ENCODE measurements at places on chromosomes 5 and 9.

DNA sequence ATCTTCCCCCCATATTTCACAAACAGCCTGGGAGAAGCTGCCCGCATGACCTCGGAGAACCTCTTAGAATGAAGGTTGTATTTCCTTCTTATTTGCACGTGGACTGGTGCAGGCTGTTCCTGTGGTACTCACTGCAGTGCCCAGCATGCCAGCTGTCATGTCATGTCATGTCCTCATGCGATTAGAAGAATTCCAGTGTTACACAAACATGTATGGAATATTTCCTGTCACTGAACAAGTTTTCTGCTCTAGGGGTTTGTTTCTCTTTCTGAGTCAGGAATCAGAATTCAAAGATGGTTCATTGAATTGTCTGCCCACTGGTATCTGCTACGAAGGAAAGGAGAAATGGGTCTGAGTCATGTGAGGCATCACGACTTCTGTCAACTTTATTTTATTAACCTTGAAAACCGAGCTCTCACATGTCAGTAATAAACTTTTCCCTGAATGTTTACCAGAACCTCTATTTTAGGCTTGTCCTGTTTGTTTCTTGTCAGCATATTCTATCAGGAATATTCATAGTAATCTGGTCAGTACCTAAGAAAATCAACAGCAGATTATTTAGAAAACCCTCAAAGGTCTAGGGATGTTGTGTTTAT lies 415.6 kb downstream of the GADD45G start:
- no peak for DNase-seq

DNA sequence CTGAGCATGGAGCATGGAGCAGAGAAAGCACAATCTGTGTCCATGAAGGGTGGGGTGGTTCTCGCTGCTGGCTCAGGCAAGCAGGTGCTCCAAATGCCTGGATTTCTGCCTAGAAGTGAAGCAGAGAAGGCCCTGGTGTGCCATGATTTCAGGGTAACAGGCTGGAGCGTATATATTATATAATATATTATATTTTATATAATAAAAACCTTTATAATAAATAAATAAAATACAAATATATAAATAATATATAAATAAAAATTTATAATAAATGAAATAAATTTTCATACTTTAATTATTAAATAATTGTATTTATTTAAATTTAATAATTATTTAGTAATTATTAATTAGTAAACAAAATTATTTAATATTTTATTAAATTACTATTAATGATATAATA lies 707.4 kb upstream of the COX7C start:
- DNase-seq, result no peak

GRCh38 chr5:84791138-84791537 lies 406.5 kb upstream of the EDIL3 start:
- no peak for DNase-seq

DNA sequence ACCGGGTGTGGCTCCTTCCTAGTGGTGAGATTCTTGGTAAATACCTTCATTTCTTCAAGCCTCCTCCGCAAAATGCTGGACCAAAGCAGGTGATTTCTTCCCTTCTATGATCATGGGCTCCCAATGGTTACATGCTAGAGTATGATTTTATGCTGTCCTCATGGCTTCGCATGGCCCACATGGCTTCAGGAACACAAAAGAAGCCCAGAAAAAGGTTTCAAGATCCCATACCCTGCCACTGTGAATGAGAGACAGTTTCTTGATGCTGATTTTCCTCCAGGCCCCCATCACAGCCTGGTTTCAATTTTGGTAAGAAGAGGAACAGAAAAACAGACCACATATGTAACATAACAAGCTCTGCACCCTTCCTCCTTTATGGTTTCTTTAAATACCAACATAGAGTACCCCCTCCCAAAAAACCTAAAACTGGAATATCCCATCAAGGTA lies 2.4 kb upstream of the RXFP3 start:
- DNase-seq, result no peak

DNA sequence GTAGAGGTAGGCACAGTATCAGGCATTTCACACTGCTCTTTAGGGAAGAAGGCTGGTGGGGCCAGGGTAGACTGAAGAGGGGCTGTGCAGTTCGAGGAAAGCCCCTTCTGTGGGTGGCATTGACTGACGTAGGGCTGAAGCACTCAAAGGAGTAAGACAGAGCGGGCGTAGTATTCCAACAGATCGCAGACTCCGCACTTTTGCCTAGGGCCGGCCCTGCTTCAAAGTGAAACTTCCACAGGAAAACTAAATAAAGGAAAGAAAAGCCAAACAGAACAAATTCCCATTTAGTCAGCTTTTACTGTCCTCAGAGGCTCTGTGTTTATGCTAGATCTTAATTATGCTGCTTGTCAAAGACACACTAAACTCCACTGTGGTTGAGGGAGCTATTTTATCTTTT lies 493.0 kb upstream of the WWC1 start:
- no peak for DNase-seq

Measured in activated CD4-positive, alpha-beta T cell treated with anti-CD3 and anti-CD28 coated beads, Interleukin-2, amount 50 U/mL, for 48 hours (primary cell).